Activated naive CD8-positive, alpha-beta T cell treated with anti-CD3 and anti-CD28 coated beads, Interleukin-2, amount 10 ng/mL, durations not matched to agents 7 days and 5 days (primary cell): ENCODE measurements at places on chromosomes 4 and X. TPM values are rescaled to one million over a fixed set of nuclear protein-coding genes. Genes with fewer than 3 reads are reported as not detected.

DNA sequence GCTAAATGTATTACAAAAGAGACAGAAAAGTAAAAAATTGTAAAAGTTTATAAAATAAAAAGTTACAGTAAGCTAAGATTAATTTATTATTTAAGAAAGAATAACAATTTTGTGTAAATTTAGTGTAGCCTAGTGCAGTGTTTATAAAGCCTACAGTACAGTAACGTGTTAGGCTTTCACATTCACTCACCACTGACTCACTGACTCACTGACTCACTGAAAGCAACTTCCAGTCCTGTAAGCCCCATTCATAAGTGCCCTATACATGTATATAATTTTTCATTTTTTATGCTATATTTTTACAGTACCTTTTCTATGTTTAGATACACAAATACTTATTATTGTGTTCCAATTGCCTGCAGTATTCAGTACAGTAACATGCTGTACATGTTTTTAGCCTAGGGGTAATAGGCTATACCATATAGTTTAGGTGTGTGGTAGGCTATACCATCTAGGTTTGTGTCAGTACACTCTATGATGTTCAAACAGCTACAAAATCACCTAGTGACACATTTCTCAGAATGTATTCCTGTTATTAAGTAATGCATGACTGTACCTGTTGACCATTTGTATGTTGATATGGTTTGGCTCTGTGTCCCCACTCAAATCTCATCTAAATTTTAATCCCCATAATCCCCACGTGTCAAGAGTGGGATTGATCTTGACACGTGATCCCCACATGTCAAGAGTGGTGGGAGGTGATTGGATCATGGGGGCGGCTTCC is 57.9 kb downstream of the CFAP299 start:
- no peak for DNase-seq

- no peak for DNase-seq
Measured at GRCh38 chr4:24054910-24055309, 165.1 kb upstream of the PPARGC1A start.

Gene GAGE12J
- not detected for total RNA-seq

GRCh38 chrX:9088896-9089295 is 55.0 kb upstream of the FAM9B start:
- DNase-seq, result no peak

DNA sequence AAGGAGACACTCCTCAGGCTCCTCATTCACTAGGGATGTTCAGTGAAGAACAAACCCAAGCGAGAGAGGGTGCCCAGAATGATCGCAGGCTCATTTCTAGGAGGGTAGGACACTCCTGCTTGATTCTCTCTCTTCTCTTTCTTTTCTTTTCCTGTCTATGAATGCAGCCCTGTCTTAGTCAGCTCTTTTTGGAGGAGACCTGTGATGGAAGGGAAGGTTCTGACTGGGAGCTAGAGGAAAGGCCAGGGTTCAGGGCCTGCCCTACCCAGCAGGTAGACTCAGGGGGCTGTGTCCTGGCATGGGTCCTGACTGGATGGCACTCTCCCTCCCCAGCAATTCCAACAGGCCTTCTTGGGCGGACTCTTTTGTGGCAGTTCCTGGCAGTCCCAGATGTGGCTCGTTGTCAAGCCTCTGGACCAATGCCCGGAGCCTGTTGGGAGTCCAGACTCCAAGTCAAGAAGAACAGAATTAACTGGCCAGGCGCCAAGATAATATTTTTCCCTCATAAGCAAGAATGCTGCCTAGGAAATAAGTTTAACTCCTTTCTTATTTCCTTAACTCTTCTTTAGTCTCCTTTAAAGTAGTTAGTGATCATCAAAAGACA is 139.4 kb upstream of the SCML1 start:
- no peak for DNase-seq

Gene SH3TC1
- 15.7 TPM for total RNA-seq

Gene RENBP
- 18.8 TPM for total RNA-seq
